ENCODE measurements at places on chromosomes 6 and 20. TPM values are rescaled to one million over a fixed set of nuclear protein-coding genes. Genes with fewer than 3 reads are reported as not detected.

Gene NHLRC1
- 0.96 TPM for total RNA-seq

Gene ULBP1
- 1.2 TPM for total RNA-seq

Gene CST5
- total RNA-seq: not detected

Gene PPP1R14C
- total RNA-seq: 36.0 TPM

Gene TMC2
- total RNA-seq: not detected

Gene SLC12A5
- total RNA-seq: not detected

Gene OR2H2
- total RNA-seq: not detected

Gene TPX2
- total RNA-seq: 32.6 TPM

Gene NRSN1
- not detected for total RNA-seq

Gene PTCHD4
- total RNA-seq: 0.40 TPM

Gene CALHM5
- 0.12 TPM for total RNA-seq

Gene COL20A1
- not detected for total RNA-seq

Gene PSORS1C1
- 0.20 TPM for total RNA-seq

Gene RALGAPA2
- 15.9 TPM for total RNA-seq

Gene FAM83C
- 39.1 TPM for total RNA-seq

Gene TCF21
- total RNA-seq: 0.72 TPM

Gene IFNGR1
- 53.5 TPM for total RNA-seq

Gene GMPR
- total RNA-seq: 0.80 TPM

Gene NRN1
- total RNA-seq: 1.6 TPM

Gene HLA-DRB5
- not detected for total RNA-seq

Gene LIN28B
- total RNA-seq: not detected

Gene LY6G6F
- total RNA-seq: not detected

Gene HUS1B
- total RNA-seq: 0.40 TPM

Gene FAM209B
- 0.44 TPM for total RNA-seq

Gene EFHC1
- total RNA-seq: 10.8 TPM

Gene TFAP2A
- total RNA-seq: 59.6 TPM

Gene DDX39B
- 174 TPM for total RNA-seq

Gene KIAA0408
- total RNA-seq: 0.28 TPM

Gene FAM217A
- not detected for total RNA-seq

Gene BMP2
- 3.5 TPM for total RNA-seq

Gene WFDC2
- 37.9 TPM for total RNA-seq

Gene SAMD5
- total RNA-seq: 6.5 TPM

Gene GPX5
- total RNA-seq: not detected

Gene AARS2
- 9.1 TPM for total RNA-seq

Gene DDX43
- total RNA-seq: 0.56 TPM

Gene BAG2
- 0.24 TPM for total RNA-seq

Gene EPPIN
- not detected for total RNA-seq

Gene MMP24
- total RNA-seq: 0.08 TPM

Gene KHDRBS2
- total RNA-seq: 0.12 TPM

Gene TAGAP
- 0.92 TPM for total RNA-seq

Gene GSTA3
- not detected for total RNA-seq

Gene TRIM15
- not detected for total RNA-seq

Gene ATP5F1E
- 60.8 TPM for total RNA-seq

Gene BMP7
- 34.2 TPM for total RNA-seq

Gene TRIM10
- not detected for total RNA-seq

Gene EYA4
- 0.20 TPM for total RNA-seq

Gene RIPOR3
- total RNA-seq: 1.2 TPM

Gene VNN1
- 0.12 TPM for total RNA-seq

Gene SIM1
- total RNA-seq: not detected

Gene VGLL2
- total RNA-seq: not detected

Gene TFEB
- 10.9 TPM for total RNA-seq
